Stimulated activated CD4-positive, alpha-beta T cell treated with anti-CD3 and anti-CD28 coated beads, Interleukin-4, amount 100 ng/mL, for 4 hours (primary cell): ENCODE measurements at places on chromosomes 2 and 18.

DNA sequence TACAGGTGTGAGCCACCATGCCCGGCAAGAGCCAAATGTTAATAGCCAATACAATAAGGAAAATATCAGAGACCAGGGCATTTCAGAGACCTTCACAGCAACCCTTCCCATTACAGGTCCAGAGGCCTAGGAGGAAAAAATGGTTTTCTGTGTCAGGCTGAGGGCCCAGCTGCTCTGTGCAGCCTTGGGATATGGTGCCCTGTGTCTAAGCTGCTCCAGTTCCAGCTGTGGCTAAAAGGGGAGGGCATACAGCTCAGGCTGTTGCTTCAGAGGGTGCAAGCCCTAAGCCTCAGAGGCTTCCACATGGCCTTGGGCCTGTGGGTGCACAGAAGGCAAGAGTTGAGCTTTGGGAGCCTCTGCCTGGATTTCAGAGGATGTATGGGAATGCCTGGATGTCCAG, 20.1 kb upstream of the CCDC195 start:
- DNase-seq, result no peak

DNA sequence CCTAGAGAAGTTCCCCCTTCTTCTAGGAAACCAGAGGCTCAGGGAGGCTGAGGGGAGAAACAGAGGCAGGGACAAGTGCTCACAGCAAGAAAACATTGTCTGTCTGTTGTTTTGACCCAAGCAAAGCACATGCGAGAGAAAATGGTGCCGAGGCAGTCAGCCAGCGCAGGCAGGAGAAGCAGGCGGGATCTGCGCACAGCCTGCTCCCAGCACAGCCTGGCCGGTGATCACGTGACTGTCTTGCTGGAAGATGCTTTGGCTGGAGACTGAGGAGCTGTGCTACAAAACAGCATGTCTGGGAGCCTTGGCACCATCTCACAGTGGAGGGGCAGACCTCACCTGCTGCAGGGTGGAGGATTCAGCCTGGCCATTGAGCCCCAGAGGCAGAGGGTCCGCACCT, 93.7 kb upstream of the MYCN start:
- no peak for DNase-seq

GRCh38 chr2:130808482-130809268, 28.0 kb upstream of the ARHGEF4 start:
- DNase-seq, result no peak

- DNase-seq, result no peak
Measured at GRCh38 chr18:75923169-75923568, 495.7 kb upstream of the SMIM21 start.

DNA sequence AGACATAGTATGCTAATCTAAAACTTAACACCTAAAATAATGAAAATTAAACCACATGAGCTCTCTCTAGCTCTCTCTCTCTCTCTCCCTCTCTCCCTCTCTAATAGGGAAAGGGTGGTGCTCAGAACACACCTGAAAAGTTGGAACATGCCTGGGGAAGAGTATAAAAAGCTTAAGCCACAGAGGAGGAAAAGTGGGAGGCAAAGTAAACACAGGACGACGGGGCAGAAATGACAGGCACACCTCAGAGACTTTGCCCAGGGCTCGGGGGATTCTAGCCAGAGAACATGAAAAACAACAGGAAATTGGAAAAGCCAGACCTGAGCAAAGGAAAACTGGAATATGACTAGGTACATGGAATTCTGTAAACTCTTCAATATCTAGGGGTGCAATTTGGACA, 666.1 kb downstream of the BCL11A start:
- DNase-seq, result no peak

DNA sequence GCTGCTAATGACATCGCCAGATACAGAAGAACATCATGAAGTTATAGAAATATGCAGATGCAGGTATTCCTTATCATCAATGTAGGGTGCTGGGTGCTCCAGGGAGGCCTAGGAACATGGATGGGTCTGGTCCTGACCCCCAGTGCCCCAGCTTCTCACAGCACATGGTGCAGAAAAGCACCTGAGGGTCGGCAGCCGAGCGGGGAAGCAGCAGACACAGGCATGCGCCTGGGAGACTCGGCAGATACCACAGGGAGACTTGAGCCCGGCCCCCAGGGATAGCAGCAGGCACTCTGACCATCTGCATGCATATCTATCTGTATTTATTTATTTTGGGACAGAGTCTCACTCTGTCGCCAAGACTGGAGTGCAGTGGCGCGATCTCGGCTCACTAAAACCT, 43.2 kb downstream of the TMEM18 start:
- no peak for DNase-seq

DNA sequence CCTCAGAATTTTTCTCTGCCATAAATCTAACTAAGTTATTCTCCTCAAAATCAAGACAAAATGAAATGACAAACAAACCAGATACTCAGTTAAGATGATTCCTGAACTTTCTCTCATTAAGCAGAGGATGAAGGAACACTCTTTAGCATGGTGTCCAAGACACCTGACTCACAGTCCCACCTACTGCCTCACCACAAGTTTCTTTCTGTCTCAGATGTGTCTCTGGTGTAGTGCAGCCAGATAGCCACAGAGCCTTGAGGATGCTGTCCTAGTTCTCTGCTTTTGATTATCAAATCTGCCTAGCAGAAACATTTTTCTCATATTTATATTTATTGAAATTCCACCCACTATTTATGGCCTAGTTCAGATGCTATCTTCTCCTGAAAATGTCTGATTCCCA, 103.6 kb upstream of the TMEM200C start:
- no peak for DNase-seq

DNA sequence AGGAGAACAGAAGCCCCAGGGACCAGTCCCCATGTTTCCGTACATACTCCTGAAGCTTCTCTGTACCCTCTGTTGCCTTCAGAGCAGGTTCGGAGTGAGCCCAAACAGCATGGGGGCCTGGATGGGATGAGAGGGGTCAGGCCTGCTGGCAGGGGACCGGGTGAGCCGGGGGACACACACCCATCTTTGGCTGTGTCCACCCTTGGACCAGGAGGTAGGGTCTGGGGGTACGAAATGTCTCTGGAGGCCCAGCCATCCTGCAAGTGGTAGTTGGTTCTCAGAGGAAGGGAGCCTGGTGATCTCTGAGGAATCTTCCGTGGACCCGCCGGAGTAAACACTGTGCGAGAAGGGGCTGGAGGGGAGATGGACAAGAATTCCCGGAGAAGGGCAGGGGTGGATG, 15.3 kb downstream of the FBLN7 start:
- no peak for DNase-seq
